ENCODE measurements at places on chromosomes 5 and 9.

DNA sequence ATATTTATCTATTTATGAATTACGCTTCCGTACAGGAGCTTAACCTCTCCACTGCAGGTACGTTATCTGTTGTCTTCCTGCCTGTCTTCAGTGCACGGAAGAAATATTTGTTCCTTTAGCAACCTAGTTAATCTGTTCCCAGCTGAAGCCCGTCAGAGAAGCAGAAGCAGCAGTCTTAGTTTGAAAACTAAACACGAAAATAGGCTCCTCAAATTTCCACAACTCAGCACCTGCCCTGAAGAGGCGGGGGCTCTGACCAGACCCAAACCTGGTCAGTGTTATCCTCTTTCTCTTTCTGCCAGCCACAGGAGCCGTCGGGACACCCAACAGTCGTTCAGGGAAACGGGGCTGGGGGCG is 462 bp downstream of the NUDCD2 start:
- DNase-seq = peak; percentile 20

- no peak for DNase-seq
Measured at GRCh38 chr9:73782166-73782565, 630.5 kb downstream of the ANXA1 start.

GRCh38 chr9:137445930-137446431 is 4.8 kb upstream of the ENTPD8 start:
- no peak for DNase-seq

DNA sequence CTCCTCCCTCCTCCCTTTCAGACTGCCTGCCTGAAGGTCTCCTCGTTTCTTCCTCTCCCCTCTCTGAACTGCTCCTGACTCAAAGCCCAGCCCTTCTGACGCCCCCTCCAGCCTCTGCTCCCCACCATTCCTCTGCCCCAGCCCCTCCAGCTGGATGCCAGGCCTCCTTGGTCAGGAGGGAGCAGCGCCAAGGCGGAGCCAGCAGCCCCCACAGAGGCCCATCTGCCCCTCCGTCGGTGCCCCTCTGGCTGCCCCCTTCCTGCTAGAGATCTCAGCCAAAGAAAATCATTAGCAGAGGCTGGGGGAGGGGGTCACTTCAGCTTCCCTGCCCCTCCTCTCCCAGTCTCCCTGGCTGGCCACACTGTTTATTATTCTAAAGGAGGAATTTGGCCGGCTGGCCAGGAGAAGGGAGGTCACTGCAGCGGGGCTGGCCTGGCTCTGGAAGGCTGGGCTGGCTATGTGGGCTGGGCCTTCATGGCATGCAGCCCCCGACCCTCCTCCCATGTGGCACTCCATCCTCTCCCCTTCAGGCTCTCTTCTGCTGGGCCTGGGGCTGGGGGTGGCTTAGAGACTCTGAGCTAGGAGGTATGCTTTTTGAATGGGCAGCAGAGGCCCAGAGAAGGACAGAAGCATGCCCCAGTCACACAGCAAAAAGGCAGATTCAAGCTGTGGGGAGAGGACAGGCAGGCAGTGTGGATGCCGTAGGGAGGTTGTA is 16.9 kb downstream of the PDGFRB start:
- DNase-seq = no peak

GRCh38 chr9:68498816-68499215 is 41.9 kb downstream of the TMEM252 start:
- no peak for DNase-seq

Measured in CD4-positive, alpha-beta T cell treated with Interleukin-12 subunit alpha and Interleukin-12 subunit beta, for 1 hour (primary cell).